Stimulated activated CD4-positive, alpha-beta T cell treated with anti-CD3 and anti-CD28 coated beads, Interleukin-12 subunit alpha, Interleukin-12 subunit beta, amount 100 ng/mL, for 48 hours (primary cell): ENCODE measurements at places on chromosomes 7 and 10.

GRCh38 chr7:155208681-155209477, 88.8 kb upstream of the INSIG1 start:
- DNase-seq, result no peak

- DNase-seq, result no peak
These were observed 906.3 kb upstream of the SORCS1 start for GRCh38 chr10:108070789-108071188.

- DNase-seq, result no peak
These were observed 10.3 kb upstream of the ADARB2 start for GRCh38 chr10:1747590-1748157.

- DNase-seq, result no peak
These were observed 485.3 kb upstream of the ADARB2 start for GRCh38 chr10:2222631-2223030.

DNA sequence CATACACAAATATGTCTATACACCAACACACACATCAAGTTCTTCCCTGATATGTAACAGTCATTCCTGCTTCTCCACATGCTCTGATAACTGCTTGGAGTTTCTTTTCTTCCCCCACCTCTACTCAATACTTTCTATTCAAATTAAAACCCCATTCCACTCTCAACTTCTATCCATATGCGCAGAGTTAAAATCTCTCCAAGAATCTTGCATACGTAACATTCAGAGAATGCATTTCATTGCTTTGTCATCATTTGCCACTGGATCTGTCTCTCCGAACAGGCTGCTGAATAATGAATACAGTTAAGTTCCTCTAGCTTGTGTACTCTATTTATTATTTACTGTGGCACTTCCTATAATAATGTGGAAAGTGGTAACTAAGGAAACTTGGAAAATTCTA, 68.8 kb downstream of the DGKB start:
- no peak for DNase-seq

GRCh38 chr10:60093317-60093716, 187.0 kb upstream of the CCDC6 start:
- DNase-seq, result no peak

GRCh38 chr7:21624320-21624719, 81.5 kb downstream of the DNAH11 start:
- no peak for DNase-seq

GRCh38 chr7:134948736-134949135, 37.6 kb upstream of the AGBL3 start:
- DNase-seq, result no peak

- DNase-seq, result no peak
These were observed 440.6 kb downstream of the PARD3 start for GRCh38 chr10:34374356-34375045.

DNA sequence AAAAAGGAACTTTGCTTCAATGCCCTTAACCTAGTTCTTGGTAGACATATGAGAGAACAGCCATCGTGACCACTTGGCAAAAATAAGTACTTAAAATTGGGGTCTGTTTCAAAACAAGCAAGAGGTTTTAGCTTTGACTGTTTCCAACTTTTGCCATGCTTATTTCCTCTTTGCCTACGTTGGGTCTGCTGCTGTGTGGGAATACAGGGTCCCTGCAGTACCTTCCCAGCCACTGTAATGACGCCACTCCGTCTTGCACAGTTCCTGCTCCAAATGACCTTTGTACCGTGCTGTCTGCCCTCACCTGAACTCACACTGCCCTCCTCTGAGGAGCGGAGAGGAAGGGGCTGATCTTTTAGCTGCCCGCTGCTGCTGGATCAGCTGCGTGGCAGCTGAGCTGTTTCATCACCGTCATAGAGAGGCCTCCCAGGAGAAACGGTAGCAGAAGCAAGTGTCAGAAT, 133.1 kb downstream of the MAPK8 start:
- no peak for DNase-seq

- no peak for DNase-seq
These were observed 111.8 kb upstream of the RSU1 start for GRCh38 chr10:16929069-16929468.

DNA sequence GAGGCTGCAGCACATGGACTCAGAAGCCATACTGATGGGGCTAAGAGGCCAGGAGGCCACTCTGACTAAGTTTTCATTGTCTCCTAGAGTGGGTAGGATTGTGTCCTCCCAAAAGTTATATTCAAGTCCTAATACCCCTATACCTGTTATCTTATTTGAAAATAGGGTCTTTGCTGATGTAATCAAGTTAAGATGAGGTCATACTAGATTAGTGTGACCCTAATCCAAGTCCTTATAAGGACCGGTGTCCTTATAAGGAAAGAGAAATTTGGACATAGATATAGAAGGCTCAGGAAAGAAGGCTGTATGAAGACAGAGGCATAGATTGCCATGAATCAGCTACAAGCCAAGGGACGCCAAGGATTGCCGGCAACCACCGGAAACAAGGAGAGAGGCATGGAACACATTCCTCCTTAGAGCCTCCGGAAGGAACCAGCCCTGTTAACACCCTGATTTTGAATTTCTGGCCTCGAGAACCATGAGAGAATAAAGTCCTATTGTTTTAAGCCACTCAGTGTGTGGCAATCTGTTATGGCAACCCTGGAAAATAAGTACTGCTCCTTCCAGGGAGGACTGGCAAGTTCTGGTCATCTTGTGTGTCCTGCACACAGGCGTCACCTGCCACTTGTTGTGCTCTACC, 157.0 kb downstream of the EMX2 start:
- no peak for DNase-seq

GRCh38 chr7:127789031-127789430, 137.0 kb downstream of the SND1 start:
- no peak for DNase-seq

- no peak for DNase-seq
These were observed 57.3 kb upstream of the MET start for GRCh38 chr7:116614499-116615262.

DNA sequence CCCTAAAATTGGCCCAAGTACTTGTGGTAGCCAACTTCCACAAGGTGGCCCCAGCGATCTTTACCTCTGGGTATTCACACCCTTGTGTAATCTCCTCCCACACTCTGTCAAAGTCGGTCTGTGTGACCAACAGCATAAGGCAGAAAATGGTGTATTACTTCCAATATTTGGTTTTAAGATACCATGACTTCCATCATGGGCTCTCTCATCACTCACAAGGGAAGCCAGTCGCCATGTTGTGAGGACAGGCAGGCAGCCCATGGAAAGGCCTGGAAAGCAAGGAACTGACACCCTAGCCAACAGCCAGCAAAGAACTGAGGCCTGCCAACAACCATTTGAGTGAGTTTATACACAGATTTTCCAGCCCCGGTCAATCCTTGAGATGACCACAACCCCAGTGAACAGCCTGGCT, 91.0 kb upstream of the KMT2E start:
- DNase-seq, result peak; percentile 55

DNA sequence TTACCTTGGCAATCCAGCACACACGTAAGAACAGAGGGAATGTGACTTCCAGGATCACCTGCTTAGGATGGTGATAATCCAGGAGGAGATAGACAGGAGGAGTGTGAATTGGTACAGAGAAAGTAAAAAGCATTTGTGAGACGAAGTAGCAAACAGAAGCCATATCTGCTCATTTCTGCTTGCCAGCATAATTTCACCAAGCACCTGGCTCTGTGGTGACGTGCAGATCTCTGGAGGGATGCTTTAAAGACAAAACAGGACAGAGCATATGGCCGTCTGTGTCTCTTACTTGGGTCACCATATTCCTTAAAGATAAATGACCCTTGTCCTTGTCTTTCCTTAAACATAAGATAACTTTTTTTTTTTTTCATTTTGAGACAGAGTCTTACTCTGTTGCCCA, 90.2 kb upstream of the ARHGAP21 start:
- DNase-seq, result no peak

GRCh38 chr10:128422190-128422589, 296.0 kb upstream of the MKI67 start:
- DNase-seq, result no peak

DNA sequence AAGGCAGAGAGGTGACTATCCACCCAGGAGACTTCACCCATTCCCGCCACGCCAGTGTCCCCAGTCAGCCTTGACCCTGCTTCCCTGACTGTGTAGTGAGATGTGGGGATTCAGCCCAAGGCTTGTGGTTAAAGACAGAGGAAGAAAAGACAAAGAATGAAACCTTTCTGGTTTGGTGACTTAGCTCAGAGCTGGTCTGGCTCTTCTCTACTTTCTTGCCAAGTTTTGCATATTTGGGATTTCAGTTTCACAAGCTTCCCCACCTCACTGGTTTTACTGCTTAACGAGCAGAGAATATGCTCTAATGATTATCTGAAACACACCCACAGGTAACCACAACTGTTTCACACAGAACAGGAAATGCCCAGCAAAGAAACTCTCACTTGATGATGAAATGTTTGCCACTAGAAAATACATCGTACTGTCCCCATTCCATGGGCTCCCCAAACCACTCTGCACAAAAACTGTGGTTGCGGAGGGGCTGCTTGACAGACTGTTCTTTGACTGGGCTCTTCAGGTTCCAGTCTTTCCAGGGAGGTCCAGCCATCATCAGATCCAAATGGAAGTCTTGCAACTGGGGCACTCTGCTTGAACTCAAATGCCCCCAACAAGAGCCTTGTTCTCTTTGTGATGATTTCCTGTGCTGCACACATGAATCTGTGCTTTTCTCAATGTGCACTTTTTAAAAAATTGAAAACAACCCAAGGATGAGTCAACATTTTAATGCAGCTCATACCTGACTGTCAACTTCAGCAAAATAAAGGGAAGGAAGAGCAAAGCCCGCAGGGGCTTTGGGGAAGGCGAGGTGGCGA, 95.5 kb downstream of the CTBP2 start:
- DNase-seq, result peak; percentile 2

GRCh38 chr10:47318706-47319105, 3.5 kb upstream of the GDF2 start:
- DNase-seq, result no peak

DNA sequence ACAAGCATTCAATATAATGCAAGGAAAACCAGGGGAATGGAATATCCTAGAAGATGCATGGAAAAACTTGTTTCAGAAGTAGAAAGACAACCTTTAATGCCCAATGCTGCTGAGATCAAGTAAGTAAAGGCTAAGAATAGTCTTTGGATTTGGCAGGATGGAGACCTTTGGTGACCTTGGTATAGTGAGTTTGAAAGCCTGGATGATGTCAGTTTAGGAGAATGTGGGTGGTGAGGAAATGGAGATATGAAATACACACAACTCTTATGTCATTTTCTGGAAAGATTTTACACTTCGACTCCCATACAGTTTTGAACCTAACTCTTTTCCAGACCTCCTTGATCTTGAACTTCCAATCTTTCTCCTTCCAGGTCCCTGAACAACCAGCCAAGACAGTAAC, 185.7 kb downstream of the TFEC start:
- DNase-seq, result no peak

DNA sequence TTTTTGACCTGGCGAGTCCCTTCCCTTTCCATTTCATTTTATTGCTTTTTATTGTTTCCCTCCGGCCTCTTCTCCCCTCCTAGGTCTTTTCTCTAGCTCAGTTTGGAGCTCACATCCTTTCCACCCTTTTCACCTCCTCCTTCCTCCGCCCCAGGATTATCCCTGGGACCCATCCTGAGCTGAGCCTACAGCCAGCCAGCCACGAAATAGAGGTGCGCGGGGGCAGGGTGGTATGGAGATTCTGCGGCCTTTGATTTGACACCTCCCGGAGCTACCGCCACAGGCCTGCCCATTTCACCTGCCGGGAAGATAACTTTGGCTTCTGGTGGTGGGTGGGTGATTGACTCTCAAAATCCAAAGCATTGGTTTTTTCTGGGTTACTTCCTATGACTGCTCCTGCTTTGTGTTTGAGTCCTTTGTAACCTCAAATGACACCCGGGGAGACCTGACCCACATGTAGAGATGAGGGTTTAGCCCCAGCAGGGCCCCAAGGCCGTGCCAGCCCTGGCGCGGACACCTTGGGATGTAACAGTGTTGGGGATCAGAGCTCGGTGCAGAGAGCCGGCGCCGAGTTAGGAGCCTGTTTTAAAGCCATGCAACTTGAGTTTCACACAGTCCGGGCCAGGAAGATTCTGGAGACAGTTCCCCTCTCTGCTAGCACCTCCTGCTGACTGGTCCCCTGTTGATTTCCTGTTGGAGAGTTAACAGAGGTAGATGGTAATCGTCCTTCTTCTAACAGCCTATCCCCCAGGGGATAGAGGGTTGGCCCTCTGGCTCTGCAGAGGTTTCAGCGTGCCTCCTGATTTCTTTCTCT, 1.5 kb downstream of the DUSP5 start:
- no peak for DNase-seq

- peak; percentile 40 for DNase-seq
These were observed 1.1 kb upstream of the GTF2I start for GRCh38 chr7:74656441-74656836.

DNA sequence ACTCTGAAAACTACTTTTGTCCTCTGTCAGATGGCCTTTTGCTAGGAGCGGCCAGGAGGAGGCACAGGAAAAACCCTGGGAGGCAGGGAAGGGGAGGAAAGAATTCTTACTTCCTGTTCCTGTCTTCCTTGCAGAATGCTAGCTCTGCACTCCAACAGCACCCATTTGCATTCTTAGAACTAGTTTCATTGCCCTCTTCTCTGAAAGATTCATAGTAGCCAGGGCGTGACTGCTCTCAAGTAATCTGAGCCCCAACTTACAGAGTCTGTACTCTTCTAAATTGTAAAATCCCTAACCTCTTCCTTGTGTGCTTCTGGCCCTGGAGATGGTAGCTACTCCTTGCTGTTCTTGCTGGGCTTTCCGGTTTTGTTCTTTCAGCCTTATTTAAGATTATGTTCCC, 75.3 kb upstream of the STEAP1 start:
- DNase-seq, result no peak

DNA sequence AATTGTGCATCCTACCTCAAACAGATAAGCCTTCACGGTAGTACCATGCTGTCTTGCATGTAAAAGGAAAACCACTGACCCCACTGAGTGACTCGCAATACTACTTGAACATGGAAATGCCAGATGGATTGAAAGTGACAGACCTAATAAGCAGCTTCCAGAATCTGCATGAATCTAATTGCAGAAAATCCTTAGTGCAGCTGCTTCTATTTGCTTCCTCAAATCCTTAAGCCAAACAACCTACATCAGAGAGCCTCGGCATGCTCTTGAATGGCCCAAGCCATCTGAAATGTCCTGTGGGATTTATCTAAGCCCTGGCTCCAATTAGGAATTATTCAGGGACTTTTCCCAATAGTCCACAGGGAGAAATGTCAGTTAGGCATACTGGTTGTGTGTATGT, 509.5 kb upstream of the CELF2 start:
- DNase-seq, result no peak

GRCh38 chr10:68346774-68347173, 14.0 kb upstream of the PBLD start:
- DNase-seq, result no peak

GRCh38 chr10:43739161-43739560, 90.5 kb upstream of the ZNF32 start:
- no peak for DNase-seq
